ENCODE measurements at places on chromosomes 3 and 15. TPM values are rescaled to one million over a fixed set of nuclear protein-coding genes. Genes with fewer than 3 reads are reported as not detected.
A peak's percentile ranks its signal among the peaks of the same experiment; 100 is the strongest.

GRCh38 chr3:143809121-143809621 is 39.1 kb downstream of the SLC9A9 start:
- DNase-seq, result no peak

- no peak for DNase-seq
These were observed 9.8 kb downstream of the KCNMB2 start for GRCh38 chr3:178546079-178546478.

GRCh38 chr3:48656841-48657281 is 5.8 kb downstream of the CELSR3 start:
- no peak for DNase-seq

GRCh38 chr3:15631426-15632211 is 30.1 kb downstream of the BTD start:
- no peak for DNase-seq

- DNase-seq, result no peak
These were observed 29.9 kb upstream of the RGMA start for GRCh38 chr15:93118904-93119303.

DNA sequence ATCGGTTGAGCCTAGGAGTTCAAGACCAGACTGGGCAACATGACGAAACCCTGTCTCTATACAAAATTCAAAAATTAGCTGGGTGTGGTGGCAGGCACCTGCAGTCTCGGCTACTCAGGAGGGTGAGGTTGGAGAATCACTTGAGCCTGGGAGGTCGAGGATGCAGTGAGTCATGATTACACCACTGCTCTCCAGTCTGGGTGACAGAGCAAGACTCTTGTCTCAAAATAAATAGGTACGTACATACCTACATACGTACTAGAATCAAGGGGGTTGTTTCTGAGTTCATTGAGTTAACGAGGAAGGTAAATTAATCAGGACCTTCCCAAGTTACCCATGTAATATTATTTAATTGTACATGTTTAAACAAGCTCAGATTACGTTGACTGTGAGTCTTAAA is 97.5 kb downstream of the CHL1 start:
- no peak for DNase-seq

- no peak for DNase-seq
These were observed 402.6 kb downstream of the NLGN1 start for GRCh38 chr3:173800154-173800553.

GRCh38 chr3:160941885-160942494 is 163.2 kb downstream of the B3GALNT1 start:
- peak; percentile 72 for DNase-seq

DNA sequence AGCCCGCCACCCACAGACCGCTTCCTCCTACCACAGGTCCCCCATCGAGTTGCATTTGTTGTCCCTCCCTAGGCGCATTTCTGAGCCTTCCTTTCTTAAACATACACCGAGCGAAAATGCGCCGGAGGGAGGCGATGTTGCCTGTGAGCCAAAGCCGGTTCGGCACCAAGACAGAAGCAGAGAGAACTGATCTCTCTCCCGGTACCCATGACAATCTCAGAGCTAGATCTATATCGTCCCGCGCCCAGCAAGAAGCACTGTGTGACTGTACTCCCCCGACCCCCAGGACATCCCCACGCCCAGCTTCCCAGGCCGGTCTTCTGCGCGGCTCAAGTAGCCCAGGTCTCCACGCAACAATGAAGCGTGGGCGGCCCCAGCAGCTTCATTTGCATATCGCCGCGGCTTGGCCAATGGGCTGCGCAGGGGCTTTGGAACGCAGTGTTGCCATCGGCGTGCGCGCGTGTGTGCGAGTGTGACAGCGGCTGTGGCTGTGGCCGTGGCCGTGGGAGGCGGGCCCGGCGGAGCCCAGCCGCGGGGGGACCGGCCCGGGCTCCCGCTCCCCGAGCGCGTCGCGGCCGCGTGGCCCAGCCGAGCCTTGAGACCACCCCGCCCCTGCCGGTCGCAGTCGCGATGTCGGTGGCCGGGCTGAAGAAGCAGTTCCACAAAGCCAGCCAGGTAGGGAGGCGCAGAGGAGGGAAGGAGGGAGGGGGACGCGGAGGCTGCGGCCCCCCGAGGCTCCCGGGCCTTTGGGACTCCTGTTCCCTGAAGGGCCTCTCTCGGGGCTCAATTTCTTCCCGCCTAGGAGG is at the start of gene SH3GL3:
TSS of gene SH3GL3 (plus strand) at position 438 of the 806 bp plus-strand sequence. CDS start at position 631, 193 bp downstream.
- no peak for DNase-seq

GRCh38 chr15:81781395-81781794 is 264.4 kb downstream of the MEX3B start:
- no peak for DNase-seq

- no peak for DNase-seq
These were observed 3.6 kb downstream of the CYB561D2 start for GRCh38 chr3:50354186-50354764.

DNA sequence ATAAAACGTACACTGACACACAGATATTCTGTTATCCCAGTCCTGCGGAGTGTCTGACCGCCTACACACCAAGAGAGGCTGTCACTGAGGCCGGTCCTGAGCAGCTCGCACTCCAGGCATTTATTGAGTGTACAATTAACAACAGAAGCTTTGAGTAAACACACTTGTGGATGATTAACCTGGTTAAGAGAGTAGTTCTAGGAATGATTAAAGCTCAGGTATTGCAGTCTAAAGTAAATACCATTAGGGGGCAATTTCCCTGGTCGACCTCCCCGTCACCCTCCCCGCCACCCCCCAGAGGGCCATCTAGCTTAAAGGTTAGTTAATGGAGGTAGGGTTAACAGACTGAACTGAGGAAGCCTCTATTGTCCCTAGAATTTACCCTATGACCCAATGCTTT is 1278.5 kb downstream of the NSUN3 start:
- no peak for DNase-seq

DNA sequence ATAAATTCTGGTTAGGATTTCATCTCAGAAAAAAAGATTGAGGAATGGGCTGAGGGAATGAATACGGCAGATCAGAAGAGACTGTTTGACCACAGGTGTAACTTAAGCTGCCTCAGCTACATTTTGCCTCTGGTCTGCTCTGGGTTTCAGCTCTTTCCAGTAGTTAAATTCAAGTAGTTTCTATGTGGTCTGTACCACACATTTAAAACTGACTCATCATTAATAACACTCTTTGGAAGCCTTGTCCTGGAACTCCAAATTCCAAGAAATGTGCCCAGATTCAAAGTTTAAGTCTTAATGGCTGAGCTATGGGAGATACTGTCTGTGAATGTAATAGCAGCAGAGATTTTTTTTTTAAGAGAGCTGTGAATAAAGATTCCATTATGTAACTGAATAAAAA is 133.1 kb upstream of the IGSF10 start:
- DNase-seq, result no peak

GRCh38 chr15:96790004-96790403 is 459.5 kb downstream of the NR2F2 start:
- no peak for DNase-seq

DNA sequence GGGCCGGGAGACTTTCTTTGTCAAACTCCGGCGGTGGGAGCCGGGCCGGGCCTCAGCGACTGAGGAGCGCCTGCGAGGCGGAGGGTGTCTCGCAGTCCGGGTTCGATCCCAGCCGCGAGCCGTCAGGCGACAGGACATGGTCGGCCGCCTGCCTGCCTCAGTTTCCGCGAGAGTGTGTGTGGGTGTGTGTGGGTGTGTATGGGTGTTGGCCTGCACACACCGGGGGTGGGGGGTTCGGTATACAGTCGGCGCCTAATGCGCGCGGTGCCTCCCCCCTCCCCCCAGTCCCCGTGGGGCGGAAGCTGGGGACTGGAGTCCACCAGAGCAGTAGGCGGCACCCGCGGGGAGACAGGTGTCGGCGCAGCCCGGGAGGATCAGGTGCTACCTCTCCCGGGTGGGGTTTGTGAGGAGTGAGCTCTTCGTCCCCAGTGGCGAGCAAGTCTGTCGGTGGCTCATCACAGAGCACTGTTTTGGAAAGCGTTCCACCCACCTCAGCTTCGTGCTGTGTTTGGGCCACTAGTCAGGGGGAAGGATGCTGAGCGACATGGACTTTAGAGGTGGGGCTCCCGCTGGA is 246.3 kb downstream of the GOLGA6L6 start:
- DNase-seq, result no peak

Gene INO80
- total RNA-seq, result 57.8 TPM

Gene CLDN18
- total RNA-seq, result not detected

Gene TPRG1
- total RNA-seq, result 0.41 TPM

Gene ZPLD1
- total RNA-seq, result not detected

Gene CLRN1
- not detected for total RNA-seq

Gene ARL14
- total RNA-seq, result 0.32 TPM

Data from B cell (primary cell).